ENCODE measurements at places on chromosomes 6 and 20.

DNA sequence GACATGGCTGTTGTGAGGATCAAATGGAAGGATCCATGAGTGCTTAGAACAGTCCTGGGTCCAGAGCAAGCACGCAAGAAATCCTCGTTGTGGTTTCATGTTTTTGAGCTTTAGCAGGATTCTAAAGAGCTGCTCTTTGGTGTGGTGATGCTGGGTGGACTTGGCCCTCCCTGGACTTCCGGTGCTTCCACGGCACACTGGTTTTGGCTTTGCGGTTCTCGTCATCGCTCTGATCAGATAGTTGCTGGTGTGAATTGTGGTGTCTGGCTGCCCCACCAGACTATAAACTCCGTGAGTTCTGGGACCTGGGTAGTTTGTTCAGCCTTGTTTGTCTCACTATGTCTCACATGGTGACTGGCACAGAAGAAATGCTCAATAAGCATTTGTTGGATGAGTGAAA, 3.3 kb downstream of the HNF4A start:
- DNase-seq: no peak

DNA sequence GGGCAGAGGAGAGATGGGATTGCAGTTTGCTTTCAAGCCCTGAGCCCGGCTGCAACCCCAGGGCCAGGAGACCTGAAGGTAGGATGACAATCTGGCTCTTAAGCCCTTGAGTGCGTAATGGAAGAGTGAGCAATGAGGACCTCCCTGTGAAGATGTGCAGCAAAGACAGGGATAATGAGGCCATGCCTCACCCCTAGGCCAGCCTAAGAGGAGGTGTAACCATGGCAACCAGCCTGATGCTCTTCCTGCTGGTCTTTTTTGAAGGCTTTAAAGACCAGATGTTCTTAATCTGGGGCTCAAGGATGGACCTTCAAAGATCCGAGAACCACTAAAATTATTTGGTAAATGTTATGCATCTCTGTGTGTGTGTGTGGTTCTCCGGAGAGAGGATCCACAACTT, 8.2 kb downstream of the ARHGAP40 start:
- no peak for DNase-seq

DNA sequence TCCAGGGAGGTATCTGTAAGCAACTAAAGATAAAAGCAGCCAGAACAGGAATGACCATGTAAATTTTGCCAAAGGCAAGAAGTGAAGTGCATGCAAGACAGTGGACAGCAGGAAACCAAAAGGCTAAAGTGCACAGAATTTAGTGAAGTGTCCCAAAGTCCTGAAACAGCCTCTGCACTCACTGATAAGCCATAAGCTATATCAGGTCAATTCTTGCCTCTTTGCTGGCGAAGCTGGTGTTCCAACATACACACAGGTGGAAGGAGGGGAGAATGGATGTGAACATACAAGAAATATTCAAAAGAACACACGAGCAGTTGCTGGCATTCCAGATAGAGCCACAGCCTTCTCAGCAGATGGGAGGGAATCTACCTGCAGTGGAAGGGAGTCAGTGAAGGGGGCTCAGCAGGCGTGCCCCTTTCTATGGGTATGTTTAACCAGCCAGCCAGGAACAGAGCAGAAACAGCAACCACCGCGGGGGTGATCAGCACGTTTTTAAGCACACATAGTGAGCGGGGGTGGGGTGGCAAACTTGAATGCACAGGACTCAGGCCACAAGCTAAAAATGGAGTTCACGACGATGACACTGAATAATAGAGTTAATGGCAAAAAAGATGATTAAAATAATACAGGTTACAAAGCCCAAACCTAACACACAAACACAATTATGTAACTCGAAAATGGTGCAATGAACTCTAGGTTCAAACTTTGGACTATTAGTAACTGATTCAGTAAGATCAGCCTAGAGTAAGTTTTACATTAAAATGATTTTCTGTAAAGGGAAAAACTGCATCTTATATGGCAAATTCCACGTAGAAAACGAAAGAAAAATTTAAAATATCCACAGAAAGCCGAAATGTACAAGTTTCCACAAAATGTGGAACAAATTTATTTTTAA, 1.2 kb downstream of the ECI2 start:
- no peak for DNase-seq

DNA sequence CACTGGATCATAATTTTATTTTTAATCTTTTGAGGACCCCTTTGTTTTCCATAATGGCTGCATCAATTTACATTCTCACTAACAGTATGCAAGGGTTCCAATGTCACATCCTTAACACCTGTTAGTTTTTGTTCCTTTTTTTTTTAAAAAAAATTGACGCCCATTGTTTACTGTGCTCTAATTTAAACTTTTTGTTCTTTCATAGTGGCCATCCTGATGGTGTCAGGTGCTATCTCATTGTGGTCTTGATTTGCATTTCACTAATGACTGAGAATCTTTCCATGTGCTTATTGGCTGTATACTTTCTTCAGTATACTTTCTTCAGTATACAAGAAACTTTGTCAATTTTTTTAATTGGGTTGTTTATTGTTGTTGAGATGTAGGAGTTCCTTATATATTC, 347.0 kb downstream of the RNGTT start:
- no peak for DNase-seq

- DNase-seq: no peak
These were observed 47.5 kb downstream of the TNFRSF21 start for GRCh38 chr6:47262231-47262630.

DNA sequence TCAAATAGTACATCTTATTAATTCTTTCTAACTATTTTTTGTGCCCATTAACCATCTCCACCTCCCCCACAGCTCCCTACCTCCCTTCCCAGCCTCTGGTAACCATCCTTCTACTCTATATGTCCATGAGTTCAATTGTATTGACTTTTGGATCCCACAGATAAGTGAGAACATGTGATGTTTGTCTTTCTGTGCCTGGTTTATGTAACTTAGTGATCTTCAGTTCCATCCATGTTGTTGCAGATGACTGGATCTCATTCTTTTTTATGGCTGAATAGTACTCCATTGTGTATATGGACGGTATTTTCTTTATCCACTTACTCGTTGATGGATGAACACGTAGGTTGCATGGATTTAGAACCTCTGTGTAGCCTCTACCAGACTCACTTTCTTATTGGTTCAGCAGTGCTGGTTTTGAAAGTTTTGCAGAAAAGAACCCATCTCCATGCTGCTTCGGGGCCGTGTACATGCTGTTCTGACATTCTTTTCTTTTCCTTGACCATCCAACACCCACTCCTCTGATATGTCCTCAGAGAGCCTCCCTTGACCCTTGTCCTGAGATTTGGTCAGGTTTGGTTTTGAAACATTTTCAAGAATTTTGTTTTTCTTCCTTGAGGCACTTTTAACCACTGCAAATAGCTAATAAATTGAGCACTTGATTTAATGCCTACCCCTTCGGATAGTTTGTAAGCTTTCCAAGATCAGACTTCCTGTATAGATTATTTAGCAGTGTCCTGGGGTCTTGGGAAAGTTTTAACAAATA, 231.2 kb upstream of the ZFP64 start:
- no peak for DNase-seq

DNA sequence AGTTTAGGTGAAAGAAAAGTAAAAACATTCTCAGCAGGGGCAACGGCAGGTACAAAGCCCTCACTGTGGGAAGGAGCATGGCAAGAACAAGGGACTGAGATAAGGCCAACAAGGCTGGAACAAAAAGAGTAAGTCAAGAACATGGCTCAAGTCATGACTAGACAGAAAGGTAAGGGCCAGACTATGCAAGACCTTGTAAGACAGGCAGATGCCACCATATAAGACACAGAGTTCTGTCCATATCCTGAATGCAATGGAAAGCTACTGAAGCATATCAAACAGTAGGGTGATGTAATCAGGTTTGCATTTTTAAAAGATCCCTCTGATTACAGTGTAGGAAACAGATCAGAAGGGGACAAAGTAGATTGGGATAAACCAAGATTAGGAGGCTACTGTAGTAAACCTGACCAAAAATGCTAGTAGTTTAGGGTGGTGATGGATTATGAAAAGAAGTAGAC, 5.5 kb downstream of the REV3L start:
- no peak for DNase-seq

GRCh38 chr20:38139977-38140753, 24.9 kb downstream of the TGM2 start:
- peak; percentile 78 for DNase-seq

DNA sequence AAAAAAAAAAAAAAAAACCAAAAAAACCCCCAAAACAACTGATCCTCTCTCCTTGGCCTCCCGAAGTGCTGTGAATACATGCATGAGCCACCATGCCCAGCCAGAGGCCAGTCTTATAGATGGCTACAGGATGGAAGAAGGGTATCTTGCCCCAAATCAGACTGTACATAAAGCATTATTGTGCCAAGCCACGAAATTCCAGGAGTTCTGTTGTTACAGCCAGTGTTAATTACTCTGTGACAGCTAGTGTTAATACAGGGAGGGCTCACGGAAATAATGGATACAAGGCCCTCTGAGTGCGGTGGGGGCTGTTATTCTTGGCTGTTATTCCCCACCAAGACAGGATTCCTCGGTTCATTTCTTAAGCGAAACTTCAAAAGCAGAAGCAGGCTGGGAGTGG, 1.4 kb upstream of the CLPSL2 start:
- no peak for DNase-seq

DNA sequence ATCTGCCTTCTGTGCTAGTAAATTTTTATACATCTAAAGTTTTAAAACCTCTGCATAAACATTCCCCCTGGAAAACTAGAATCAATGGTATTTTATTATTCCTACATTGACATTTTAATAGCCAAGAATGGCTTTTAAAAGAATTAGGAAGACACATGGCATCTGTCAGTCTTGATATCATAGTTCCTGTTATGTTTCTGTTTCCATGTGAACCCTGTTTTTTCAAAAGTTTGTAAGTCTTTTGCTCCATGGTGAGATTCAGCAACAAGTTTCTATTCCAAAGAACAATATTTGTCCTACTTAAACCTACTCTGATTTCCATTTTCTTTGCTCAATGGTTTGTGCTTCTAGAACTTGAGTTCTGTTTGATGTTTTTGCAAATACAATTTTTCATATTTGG, 95.2 kb downstream of the PLEKHG1 start:
- DNase-seq: no peak

DNA sequence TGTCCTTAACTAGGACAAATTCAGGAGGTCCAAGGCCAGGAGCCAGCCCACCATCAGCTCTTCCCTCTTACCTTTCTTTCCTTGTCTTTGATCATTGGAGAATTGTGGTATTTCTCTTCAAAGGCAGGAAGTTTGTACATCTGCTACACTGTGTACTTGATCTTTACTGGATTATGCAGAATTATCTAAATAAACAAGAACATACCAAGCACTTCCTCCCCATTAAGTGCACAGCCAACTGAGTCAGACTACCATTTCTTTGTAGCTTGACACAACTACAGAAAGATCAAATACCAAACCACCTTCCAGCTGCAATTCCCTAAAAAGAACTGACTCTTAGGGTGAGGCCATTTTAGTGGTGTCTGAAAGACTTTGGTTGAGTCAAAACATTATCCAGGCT, 195.1 kb downstream of the HDGFL1 start:
- DNase-seq: no peak

- no peak for DNase-seq
These were observed 44.2 kb upstream of the MDGA1 start for GRCh38 chr6:37741757-37742400.

DNA sequence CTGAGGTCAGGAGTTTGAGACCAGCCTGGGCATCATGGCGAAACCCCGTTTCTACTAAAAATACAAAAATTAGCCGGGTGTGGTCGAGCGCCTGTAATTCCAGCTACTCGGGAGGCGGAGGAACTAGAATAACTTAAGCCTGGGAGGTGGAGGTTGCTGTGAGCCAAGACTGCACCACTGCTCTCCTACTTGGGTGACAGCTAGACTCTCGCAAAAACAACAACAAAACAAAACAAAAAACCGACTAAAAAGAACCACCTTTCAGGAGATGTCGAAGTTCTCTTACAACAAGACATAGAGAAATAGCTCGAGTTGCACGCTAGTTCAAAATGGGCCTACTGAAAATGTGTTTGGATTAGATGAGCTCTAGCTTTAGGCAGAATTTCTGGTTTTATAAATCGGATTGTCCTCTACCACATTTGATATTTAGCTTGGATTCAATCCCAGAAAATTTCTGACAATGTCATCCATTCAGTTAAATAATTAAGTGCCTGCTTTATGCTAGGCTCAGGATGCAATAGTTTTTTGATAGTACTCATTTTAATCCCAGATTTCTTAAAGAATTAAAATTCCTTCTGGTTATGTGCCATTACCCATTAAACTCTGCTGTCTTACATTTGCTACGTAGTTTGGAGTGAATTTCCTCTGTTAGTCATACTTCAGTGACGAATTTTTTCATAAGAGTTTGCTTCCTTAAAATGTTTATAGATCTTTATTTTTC, 137.5 kb upstream of the SHLD1 start:
- DNase-seq: no peak

DNA sequence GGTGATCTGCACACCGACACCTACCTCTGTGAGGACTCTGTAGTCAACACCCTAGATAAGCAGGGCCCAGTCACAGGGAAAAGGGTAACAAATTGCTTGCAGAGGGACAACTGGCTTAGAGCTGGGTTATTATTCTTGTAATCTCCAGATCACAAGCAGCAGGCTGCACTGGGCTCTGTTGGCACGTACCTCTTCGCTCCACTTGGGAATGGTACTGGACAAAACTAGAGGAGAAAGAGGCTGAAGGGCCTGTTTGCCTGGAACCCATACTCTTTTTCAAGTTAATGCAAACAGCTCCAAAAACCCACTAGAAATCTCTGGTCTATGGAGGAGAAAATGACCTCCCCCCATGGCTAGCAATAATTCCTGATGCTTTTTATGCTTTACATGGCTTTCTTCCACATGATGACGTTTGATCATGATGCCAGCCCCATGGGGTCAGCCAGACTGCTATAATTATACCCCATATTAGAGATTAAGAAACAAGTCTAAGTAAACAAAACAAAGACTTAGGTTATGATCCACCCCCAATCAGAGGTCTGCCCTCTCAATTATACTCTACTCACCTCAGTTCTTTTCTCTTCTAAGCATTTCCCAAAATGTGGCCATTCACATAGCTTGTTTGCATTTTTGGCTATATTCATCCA, 190.0 kb downstream of the UNC5CL start:
- no peak for DNase-seq

GRCh38 chr20:57262301-57262700, 4.1 kb downstream of the BMP7 start:
- DNase-seq: no peak

DNA sequence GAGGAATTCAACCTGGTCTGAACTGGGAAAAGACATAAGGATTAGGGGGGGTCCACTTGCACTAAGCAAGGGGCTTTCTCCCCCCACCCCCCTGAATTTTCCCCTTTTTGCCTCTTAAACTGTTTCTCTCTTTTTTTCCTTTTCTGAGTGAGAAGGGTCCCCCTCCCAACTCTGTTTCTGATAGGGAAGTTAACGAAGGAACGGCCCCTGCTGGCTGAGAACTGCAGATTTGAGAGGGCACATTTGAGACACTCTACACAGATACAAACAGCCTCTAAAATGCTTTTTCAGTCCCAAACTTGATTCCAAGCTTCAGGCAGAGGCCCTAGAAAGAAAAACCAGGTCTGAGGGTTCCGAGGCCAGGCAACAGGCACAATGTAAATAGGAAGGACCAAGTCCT, 91.7 kb downstream of the JARID2 start:
- no peak for DNase-seq

GRCh38 chr6:92404281-92404680, 1015.1 kb downstream of the EPHA7 start:
- no peak for DNase-seq

- no peak for DNase-seq
These were observed 2.0 kb downstream of the FNDC1 start for GRCh38 chr6:159170999-159171712.

Data from NCI-H345 (cell line).